CD4-positive, alpha-beta T cell treated with Interleukin-6 at 100 ng/mL for 8 hours (primary cell): ENCODE measurements at places on chromosomes 2 and 18.

DNA sequence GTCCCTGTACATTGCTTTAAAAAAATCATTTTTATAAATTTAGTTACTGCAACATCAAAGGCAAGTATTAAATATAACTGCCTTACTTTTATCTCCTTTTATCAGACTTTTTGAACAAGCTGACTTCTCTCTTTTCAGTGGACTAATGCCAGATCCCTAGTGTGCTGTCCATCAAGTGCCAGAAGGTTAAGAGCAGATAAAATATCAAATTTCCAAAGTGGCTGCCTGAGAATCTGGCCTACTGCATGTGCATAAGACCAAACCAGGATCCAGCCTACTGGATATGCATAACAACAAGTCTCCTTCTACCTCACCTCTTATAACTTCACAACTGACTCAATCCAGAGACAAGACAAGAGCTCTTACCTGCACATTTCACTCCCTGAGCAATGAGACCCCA is 59.8 kb upstream of the CHRNA1 start:
- no peak for DNase-seq

DNA sequence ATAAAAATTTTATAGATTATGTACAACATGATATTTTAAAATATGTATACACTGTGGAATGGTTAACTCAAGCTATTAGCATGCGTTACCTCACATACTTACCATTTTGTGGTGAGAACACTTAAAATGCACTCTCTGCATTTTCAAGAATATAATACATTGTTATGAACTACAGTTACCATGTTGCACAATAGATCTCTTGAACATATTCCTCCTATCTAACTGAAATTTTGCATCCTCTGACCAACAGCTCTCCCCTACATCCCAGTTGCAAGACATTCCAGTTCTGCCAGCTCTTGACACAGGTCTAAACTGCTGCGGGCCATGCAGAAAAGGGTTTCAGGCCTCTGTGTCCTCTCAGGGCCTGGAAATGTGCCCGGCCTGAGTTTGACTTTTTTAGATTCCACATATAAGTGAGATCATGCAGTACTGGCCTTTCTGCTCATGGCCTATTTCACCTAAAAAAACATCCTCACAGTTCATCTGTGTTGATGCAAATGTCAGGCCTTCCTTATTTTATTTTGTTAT is 113.7 kb downstream of the CDCA7 start:
- no peak for DNase-seq

DNA sequence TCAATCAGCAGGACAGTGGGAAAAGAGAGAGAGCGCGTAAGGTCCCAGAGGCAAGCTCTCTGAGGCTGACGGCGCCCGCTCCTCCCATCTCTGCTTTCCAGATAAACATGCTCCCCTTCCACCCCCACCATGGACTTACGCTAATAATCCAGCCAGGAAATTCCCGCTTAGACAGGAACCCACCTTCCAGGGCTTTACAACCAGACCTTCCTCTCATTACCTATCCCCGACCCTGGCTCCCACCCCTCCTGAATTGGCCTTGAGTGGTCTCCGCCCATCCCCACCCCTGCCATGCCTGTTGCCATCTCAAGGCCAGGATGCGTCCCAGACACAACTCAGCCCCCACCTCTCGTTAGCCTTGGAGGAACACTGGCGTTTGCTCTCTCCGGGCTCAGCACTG is 131.1 kb downstream of the SMAD2 start:
- no peak for DNase-seq

DNA sequence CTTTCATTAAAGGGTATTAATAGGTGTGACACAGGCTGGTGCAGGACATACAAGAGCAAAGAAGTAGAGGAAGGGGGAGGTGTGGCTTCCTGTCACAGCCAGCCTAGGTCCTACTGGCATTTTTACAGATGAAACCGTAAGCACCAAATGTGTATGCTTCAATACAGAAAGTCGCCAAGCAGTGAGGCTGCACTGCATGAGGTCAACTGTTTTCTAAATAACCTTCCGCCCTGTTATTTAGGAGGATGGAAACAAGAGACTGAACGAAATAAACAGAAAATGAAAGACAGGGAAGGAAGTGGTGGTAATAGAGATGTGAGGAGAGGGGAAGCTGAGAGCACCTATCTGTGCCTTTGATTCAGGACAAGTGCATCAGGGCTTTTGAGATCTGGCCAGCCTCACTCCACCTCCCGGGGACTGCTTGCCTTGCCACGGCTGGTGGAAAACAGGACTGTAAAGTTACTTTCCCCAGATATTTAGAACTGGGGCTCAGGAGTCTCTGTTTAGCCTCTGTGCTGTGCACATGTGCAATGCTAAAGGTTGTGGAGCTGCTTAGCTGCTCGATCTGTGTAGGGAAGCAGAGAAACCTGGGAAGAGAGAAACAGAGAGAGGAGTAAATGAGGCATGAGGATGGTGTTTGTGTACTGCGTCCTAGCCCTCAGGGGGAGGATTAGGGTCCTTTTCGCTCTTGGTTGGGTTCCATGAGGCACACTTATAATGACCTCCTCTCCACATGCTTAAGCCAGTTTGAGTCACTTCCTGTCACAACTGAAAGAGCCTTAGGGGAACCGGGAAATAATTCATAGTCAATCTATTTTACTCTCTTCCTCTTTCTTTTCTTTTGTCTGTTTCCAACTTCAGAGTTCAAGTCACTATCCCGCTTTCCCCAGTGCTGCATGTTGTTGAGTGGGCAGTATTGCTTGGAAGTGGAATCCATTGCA is 62.3 kb upstream of the BOD1L2 start:
- DNase-seq: no peak

DNA sequence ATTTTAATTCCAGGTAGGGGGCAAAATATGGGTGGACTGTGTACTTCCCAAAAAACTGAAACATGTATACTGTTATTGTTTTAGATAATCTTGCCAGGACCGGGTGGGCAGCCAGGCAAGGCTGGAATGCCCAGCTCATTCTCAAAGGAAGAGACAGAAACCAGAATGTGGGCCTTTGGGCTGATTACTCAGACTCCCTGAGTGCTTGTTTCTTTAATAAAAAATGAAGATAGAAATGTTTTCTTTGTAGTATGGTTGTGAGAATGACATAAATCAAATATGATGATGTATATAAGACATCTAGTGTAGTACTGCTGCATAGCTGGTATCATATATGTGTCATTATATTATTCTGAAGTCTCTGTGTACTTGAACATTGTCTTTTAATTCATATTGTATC is 231.6 kb upstream of the NT5C1B start:
- no peak for DNase-seq
